CD8-positive, alpha-beta memory T cell (primary cell): ENCODE measurements at places on chromosomes 4 and X. TPM values are rescaled to one million over a fixed set of nuclear protein-coding genes. Genes with fewer than 3 reads are reported as not detected.

SSX4B gene
- not detected for total RNA-seq

RGN gene
- not detected for total RNA-seq

PABPC5 gene
- not detected for total RNA-seq

- H3K27me3 ChIP-seq = peaks cover 3% of the 10 kb centered on the region
- no peak overlapping the region for H3K27ac ChIP-seq
- DNase-seq = no peak
Measured at GRCh38 chr4:87978681-87979080, 3.2 kb downstream of the SPP1 start.

GRCh38 chr4:61555789-61556188, 355.7 kb downstream of the ADGRL3 start:
- H3K4me1 ChIP-seq = no peaks in the 10 kb centered on the region
- no peak overlapping the region for H3K4me3 ChIP-seq
- H3K27ac ChIP-seq = no peak overlapping the region
- no peak for DNase-seq

DNA sequence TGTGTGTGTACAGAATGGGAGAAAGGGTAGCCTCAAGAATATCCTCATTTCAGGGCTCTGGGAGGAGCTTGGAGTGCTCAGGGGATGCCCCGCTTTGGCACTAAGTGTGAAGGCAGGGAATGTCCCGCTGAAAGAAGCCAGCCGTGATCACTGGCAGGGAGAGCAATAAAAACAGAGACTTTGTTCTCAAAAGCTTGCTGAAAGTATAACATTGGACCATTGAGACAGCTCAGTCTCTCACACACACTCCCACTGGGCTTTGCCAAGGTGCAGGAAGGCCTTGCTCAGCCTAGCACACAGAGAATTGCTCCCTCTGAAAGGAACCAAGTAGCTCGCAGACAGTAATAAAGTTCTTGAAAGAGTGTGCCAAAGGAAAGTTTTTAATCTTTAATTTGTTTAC, 143.8 kb upstream of the SLITRK2 start:
- H3K4me1 ChIP-seq = no peaks in the 10 kb centered on the region
- no peak overlapping the region for H3K4me3 ChIP-seq
- no peaks in the 10 kb centered on the region for H3K27me3 ChIP-seq
- H3K27ac ChIP-seq = no peak overlapping the region
- H3K36me3 ChIP-seq = no peaks in the 10 kb centered on the region
- no peak for DNase-seq

DNA sequence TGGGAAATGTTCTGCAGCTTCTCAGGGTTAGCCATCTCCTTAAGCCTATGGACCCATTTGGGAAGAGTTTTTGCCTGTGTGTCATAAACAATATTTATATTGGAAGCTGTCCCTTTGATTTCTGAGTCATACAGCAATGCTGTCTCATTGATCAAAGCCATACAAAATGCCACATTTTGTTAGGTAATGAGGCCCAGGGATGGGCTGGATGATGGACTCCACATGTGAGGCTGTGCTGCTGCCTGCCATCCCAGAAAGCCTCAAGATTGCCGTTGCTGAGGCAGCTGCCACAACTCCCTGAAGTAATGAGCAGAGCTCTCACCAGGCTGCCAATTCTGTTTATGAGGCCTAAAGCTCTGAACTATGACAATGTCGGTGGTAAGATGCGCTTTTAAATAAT, 12.2 kb upstream of the GJB1 start:
- H3K27me3 ChIP-seq = peaks cover 6% of the 10 kb centered on the region
- H3K4me1 ChIP-seq = no peaks in the 10 kb centered on the region
- DNase-seq = no peak
- H3K4me3 ChIP-seq = no peak overlapping the region
- H3K36me3 ChIP-seq = no peaks in the 10 kb centered on the region
- H3K27ac ChIP-seq = no peak overlapping the region

- H3K27me3 ChIP-seq = peaks cover 5% of the 10 kb centered on the region
- no peak overlapping the region for H3K27ac ChIP-seq
- H3K4me3 ChIP-seq = no peak overlapping the region
- H3K4me1 ChIP-seq = no peaks in the 10 kb centered on the region
Measured at GRCh38 chr4:95550115-95550987, 1.6 kb upstream of the UNC5C start.

DNA sequence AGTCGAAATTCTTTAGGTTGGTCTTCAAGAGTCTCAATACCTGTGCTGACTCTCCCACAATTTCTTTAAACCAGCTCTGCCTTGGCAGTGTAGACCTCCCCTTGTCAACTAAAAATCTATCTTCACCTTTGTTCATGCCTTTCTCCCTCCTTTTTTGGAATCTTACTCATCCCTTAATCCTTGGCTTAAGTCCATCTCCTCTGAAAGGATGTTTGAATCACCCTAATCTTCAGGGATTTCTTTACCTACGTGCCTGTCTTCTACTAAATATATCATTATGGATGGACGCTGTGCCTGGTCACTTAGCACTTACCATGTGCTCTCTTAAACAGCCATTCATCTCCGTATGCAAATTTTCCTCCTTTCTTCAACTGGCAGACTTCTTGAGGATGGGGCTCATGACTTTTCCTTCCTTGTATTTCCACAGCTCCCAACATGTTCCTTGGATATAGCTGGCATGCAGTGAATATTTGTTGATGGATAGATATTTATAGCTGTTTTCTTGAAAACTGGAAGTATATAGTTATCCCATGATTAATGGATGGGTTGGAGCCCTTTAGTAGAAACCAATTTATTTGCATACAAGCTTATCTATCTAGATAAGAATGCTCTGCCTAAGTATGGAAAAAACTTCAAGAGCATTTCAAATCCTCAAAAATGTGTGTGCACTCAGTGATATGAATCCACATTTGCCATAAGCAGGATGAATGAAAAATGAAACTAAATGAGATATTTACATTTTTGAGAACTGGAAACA, 166.6 kb downstream of the SPRY1 start:
- H3K4me1 ChIP-seq = no peaks in the 10 kb centered on the region
- no peak overlapping the region for H3K27ac ChIP-seq
- no peaks in the 10 kb centered on the region for H3K36me3 ChIP-seq
- DNase-seq = no peak
- no peak overlapping the region for H3K4me3 ChIP-seq

GRCh38 chr4:141131723-141132071, 1.6 kb downstream of the RNF150 start:
- no peak for DNase-seq
- no peaks in the 10 kb centered on the region for H3K27me3 ChIP-seq
- H3K4me1 ChIP-seq = no peaks in the 10 kb centered on the region
- no peak overlapping the region for H3K4me3 ChIP-seq
- H3K27ac ChIP-seq = no peak overlapping the region

DNA sequence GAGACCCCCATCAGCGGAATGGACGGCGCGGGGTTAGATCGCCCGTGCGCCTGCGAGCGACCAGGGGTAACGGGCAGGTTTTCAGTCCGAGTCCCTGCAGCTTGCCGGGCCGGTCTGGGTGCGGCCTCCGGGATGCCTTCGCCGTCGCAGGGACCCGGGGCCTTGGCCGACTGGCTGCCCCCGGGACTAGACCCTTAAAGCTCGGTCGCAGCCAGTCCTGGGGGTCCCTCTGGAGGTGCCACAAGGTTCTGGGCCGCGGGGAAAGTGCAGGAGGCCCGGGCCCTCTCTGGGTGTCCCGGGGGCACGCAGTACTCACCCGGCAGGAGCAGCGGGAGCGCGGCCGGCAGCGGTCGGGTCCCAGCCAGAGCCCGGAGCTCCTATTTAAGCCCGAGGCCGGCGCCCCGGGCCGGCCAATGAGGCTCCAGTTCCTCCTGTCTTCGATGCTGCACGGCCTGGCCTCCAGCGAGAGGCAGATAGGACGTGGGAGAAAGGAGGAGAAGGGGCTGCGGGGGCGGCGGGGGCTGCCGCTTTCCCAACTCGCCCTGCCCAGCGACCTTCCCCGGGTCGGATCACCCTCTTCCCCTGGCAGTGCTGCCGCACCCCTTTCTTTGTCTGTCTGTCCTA, at the start of gene SPON2:
Gene SPON2 (minus strand): TSS at position 356 of the 624 bp plus-strand sequence.
- H3K27me3 ChIP-seq = peaks cover 12% of the 10 kb centered on the region
- peak within 1 kb of the TSS; percentile 22 for H3K4me3 ChIP-seq

USP9X gene
- total RNA-seq = 54.5 TPM

GPR119 gene
- not detected for total RNA-seq

ADGRL3 gene
- not detected for total RNA-seq

DNA sequence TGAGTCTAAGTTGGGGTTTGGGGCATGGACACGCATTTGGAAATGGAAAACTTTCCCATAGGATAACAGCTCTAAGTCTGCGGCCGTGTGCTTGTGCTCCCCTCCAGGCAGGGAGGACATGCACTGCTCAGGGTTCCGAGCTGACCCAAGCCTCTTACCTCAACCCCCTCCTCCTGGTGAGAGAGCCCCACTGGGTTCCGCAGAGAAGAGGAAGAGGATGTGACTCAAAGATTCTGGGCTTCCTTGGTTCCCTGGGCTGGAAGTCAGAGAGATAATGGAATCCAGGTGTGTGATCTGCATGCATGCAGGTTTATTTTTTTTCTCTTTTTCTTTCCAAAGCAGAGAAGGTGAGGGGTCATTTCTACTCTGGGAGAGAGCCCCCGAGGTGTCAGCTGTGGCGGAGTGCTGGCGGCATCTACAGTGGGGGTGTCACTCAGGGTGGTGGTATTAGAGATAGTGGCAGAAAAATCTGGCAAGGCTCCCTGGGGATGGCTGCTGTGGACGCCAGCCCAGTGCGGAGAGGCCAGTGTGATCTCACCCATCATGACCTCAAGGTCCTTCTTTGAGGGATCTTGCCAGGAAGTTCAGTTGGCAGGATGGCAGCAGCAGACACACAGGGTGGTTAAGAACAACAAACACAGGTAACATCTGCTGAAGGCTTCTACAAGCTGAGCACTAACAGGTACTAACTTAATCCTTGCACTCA, 168.7 kb upstream of the HAND2 start:
- no peak overlapping the region for H3K27ac ChIP-seq
- H3K27me3 ChIP-seq = no peaks in the 10 kb centered on the region
- DNase-seq = no peak
- H3K4me1 ChIP-seq = no peaks in the 10 kb centered on the region

PLXNB3 gene
- total RNA-seq = 0.51 TPM

ZNF182 gene
- total RNA-seq = 6.9 TPM

GRCh38 chr4:81531410-81531809, 59.7 kb upstream of the RASGEF1B start:
- H3K4me3 ChIP-seq = no peak overlapping the region
- H3K4me1 ChIP-seq = no peaks in the 10 kb centered on the region
- no peak overlapping the region for H3K27ac ChIP-seq
- no peaks in the 10 kb centered on the region for H3K27me3 ChIP-seq
- no peaks in the 10 kb centered on the region for H3K36me3 ChIP-seq

PCDH7 gene
- not detected for total RNA-seq

- H3K4me1 ChIP-seq = peaks cover 10% of the 10 kb centered on the region
- H3K36me3 ChIP-seq = no peaks in the 10 kb centered on the region
- no peaks in the 10 kb centered on the region for H3K27me3 ChIP-seq
- no peak overlapping the region for H3K4me3 ChIP-seq
- no peak overlapping the region for H3K27ac ChIP-seq
Measured at GRCh38 chrX:40579141-40579540, 1.6 kb upstream of the ATP6AP2 start.

DNA sequence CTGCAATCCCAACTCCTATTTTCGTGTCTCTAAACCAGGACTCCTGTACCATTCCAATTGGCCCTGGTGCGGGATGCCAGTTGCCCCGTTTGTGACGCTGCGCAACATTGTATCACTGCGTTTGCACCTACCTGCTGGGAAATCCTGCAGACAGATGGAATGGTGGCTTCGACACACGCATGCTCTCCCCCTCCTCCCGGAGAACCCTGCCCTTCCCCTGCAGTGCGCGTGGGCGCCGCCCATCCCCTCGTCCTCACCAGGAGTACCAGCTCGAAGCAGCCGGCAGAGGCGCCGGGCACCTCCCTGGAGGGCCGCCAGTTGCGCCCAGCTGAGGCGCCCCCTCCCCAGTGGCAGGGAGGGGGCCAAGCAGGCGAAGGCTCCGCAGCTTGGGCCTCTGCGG, 1.4 kb downstream of the DGKK start:
- H3K4me1 ChIP-seq = no peaks in the 10 kb centered on the region
- no peak overlapping the region for H3K4me3 ChIP-seq
- DNase-seq = no peak
- H3K36me3 ChIP-seq = no peaks in the 10 kb centered on the region

DNA sequence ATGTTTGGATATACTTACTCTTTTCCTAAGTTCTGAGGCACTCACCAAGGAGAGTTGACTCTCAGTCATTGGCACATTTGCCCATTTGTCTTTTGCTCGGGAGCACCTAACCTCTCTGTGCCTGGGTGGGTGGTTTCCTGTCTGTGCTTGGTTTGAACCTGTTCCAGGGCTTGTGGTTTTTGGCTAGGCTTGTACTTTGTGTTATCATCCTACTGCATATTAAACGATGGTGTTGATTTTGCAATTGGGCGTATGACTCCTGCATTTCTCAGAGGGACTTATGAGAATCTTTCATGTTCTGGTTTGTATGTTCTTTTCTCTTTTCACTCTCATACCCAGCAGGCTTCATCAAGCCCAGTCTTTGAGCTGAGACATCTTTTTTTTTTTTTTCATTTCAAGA, 161.7 kb downstream of the BTC start:
- H3K27me3 ChIP-seq = no peaks in the 10 kb centered on the region
- no peak overlapping the region for H3K27ac ChIP-seq
- peaks cover 14% of the 10 kb centered on the region for H3K4me1 ChIP-seq
- H3K4me3 ChIP-seq = no peak overlapping the region

- H3K27ac ChIP-seq = no peak overlapping the region
- no peaks in the 10 kb centered on the region for H3K27me3 ChIP-seq
- H3K4me3 ChIP-seq = no peak overlapping the region
- no peaks in the 10 kb centered on the region for H3K4me1 ChIP-seq
- no peaks in the 10 kb centered on the region for H3K36me3 ChIP-seq
- no peak for DNase-seq
Measured at GRCh38 chr4:88177983-88178625, 19.7 kb upstream of the ABCG2 start.

- no peak overlapping the region for H3K27ac ChIP-seq
- peak overlapping the region; percentile 47 for H3K4me3 ChIP-seq
- H3K27me3 ChIP-seq = no peaks in the 10 kb centered on the region
- peaks cover 13% of the 10 kb centered on the region for H3K4me1 ChIP-seq
Measured at GRCh38 chrX:70452143-70452733, 7.6 kb downstream of the DLG3 start.

HSFX4 gene
- not detected for total RNA-seq

GRCh38 chr4:78863991-78864390, 75.2 kb downstream of the PAQR3 start:
- no peak overlapping the region for H3K4me3 ChIP-seq
- H3K27me3 ChIP-seq = no peaks in the 10 kb centered on the region
- H3K4me1 ChIP-seq = no peaks in the 10 kb centered on the region
- H3K36me3 ChIP-seq = peaks cover 5% of the 10 kb centered on the region
- H3K27ac ChIP-seq = no peak overlapping the region

GRCh38 chr4:94378047-94378446, 35.4 kb upstream of the HPGDS start:
- no peaks in the 10 kb centered on the region for H3K36me3 ChIP-seq
- no peak overlapping the region for H3K27ac ChIP-seq
- H3K4me1 ChIP-seq = no peaks in the 10 kb centered on the region
- no peaks in the 10 kb centered on the region for H3K27me3 ChIP-seq
- no peak overlapping the region for H3K4me3 ChIP-seq
- DNase-seq = no peak

GRCh38 chr4:163697121-163697520, 202.6 kb downstream of the TMA16 start:
- DNase-seq = no peak
- no peaks in the 10 kb centered on the region for H3K27me3 ChIP-seq
- H3K36me3 ChIP-seq = no peaks in the 10 kb centered on the region
- H3K4me3 ChIP-seq = no peak overlapping the region

GRCh38 chrX:52574416-52575275, 57.8 kb upstream of the XAGE1B start:
- no peaks in the 10 kb centered on the region for H3K36me3 ChIP-seq
- DNase-seq = peak; percentile 14
- H3K4me3 ChIP-seq = no peak overlapping the region
- H3K4me1 ChIP-seq = no peaks in the 10 kb centered on the region
